ENCODE measurements at places on chromosomes 3 and 15.
A peak's percentile ranks its signal among the peaks of the same experiment; 100 is the strongest.

GRCh38 chr3:150764566-150764965, 1.6 kb upstream of the SIAH2 start:
- DNase-seq: no peak

- DNase-seq: no peak
Measured at GRCh38 chr15:31266712-31267111, 59.9 kb upstream of the KLF13 start.

DNA sequence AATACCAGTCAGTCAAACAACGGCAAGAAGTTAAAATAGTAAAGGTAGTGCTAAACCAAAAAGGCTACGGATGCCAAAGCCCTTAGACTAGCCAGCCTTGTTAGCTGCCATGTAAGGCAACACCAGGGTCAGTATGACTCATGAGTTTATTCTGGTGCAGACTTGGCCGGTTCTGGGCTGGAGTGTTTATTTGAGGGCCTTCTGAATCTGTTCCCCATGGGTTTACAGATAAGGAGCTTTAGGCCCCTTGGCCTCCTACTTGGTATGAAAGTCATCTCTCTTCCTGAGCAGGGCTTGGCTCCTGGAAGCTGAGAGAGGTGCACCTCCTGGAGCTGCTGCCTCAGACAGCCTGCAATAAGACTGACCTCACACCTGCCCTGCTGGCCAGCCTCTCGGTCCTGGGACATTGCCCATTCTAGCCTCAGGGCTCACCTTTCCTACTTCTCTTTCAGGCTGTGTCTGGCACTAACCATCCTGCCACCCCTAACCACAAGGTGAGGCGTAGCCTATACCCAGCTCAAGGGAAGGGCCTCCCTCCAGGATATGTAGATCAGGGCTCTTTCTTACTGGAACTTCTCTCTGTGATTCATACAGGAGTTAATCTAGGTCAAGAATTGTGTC, 10.4 kb upstream of the RTP1 start:
- peak; percentile 67 for DNase-seq

DNA sequence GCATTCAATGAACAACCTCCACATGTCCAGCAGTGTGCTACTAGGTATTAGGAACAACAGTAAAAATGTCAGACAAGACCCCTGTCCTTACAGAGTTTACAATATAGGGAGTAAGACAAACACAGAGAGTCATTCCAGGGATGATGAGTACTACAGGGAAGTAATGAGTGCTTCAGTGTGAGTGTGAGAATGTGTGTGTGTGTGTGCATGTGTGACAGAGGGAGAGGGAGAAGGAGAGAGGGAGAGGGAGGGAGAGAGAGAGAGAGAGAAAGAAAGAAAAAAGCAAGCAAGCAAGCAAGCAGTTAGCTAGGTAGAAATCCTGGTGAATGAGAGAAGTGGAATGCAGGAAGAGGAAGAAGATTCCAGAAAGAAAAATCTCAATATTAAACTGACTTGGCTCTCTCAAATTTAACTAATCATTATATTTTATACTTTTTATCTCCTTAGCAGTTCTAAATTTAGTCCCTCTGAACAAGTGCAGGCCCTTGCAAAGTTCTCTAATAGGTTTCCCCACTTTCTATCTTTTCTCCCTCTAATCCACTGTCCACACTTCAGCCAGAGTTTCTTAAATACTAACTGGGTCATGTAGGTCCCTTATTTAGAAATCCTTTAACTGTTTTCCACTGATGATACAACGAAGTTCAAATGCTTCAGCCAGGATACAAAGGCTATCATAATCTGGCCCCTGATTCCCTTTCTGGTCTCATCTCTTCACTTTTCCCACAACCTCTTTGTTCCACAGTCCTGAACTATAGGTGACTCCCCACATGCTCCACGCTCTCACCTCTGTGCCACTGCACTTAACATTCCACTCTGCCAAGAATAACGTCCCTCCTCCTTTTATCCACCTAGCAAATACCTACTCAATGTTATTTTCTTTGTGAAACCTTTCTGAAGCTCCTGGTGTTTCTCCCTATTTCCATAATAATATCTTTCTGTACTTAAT, 10.3 kb downstream of the DCBLD2 start:
- no peak for DNase-seq

GRCh38 chr3:176078906-176079305, 1118.4 kb downstream of the TBL1XR1 start:
- DNase-seq: peak; percentile 12

DNA sequence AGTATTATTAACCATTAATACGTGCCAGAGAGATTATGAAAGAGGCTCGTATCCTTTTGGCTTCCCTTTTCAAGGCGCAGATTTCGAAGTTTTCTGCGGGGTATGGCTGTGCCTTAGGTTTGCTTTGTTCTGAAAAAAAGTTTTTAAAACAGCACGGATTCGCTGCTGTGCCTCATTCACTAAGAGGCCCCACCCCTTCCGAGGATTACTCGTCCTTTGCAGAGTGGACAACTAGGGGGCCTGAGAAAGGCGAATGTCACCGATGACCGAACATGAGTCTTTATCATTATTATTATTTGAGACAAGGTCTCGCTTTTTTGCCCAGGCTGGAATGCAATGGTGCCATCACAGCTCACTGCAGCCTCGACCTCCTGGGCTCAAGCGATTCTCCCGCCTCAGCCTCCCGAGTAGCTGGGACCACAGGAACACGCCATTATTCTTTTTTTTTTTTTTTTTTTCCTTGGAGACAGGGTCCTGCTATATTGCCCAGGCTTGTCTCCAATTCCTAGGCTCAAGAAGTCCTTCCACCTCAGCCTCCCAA, 684 bp upstream of the RPS27L start:
- peak; percentile 87 for DNase-seq

DNA sequence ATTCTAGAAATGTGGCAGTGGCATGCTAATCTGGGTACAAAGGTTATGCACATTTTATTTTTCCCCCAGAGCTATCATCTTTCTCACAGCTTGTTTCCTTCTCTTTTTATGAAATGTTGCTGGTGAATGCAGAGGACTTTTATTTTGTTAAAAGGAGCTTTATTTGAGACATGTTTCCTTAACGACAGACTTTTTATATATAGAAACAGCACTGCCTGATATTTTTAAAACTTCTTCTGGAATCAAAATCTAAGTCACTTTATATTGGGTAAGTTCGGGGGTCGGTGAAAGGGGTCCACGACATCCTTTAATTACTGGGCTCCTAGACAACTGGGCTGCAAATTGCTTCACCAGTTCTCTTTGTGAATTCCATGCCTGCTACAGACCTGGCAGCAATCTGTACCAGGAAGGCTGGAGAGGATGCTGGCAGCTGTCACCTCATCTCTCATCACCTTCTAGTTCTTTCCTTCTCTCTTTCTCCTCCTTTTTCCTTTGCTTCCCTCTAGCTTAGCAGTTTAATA, 464.7 kb downstream of the PDCD6IP start:
- DNase-seq: peak; percentile 66

DNA sequence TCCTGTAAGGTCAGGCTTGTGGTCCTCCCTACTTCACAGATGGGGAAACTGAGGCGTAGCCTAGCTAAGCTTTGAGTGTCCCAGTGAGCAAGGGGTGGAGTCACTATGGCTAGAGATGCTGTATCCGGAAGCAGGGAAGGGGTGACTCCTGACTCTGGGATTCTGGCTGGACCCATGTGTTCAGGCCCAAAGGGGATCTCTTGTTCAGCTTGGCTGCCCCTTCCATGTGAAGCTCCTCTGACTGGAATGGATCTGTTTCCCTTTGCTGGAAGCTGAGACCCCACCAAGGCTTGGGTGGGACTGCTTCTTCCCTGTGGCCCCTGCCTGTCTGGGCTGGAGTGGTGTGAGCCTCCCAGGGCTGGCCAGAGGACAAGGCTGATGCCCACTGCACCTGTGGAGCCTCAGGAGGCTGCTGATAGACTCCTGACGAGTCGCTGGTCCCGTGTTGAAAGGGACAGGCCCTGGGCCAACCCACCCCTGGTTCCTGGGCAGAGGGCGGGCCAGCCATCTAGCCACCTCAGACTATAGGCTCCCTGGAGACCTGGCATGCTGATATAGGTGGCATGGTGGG, 1.0 kb downstream of the MAPKAPK3 start:
- DNase-seq: peak; percentile 12
